ENCODE measurements at places on chromosomes 3 and 15.

DNA sequence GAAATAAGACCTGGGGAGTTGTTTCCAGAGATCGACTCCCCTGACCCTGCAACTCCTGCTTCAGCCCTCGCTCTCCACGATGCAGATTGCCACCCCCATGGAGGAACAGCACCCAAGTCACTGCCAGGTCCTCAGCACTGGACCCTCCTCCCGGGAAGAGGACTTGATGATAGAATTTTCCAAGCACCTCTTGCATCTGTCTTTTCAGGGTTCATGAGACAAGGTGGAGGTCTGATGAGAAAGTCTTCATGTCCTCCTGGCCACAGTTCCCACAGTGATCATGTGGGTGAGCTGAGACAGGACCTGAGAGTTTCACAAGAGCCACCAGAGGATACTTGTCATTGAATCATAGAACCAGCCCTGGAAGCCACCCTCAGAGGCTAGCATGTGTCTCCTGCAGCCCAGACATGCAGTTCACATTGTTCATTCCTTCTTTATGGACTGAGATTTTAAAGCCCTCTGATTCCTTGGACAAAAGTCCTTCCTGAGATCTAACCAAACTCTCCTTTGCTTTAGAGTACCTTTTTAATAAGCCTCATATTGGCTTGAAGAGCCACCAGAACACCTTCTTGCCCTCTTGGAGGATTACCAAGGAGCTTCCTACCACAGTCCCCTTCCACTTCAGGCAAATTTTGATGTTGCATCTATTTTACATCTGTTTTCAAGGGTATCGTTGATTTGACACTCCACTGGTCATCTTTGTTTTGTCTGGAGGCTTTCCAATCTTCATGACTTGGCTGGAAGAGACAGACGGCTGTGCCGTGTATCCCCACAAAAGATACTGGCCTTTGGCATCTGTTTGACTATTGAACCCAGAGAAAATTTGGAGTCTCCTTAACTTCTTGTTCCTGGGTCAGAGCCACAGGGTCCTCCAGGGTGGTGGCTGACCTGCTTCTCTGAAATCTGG lies 224.8 kb upstream of the BHLHE40 start:
- DNase-seq: no peak

DNA sequence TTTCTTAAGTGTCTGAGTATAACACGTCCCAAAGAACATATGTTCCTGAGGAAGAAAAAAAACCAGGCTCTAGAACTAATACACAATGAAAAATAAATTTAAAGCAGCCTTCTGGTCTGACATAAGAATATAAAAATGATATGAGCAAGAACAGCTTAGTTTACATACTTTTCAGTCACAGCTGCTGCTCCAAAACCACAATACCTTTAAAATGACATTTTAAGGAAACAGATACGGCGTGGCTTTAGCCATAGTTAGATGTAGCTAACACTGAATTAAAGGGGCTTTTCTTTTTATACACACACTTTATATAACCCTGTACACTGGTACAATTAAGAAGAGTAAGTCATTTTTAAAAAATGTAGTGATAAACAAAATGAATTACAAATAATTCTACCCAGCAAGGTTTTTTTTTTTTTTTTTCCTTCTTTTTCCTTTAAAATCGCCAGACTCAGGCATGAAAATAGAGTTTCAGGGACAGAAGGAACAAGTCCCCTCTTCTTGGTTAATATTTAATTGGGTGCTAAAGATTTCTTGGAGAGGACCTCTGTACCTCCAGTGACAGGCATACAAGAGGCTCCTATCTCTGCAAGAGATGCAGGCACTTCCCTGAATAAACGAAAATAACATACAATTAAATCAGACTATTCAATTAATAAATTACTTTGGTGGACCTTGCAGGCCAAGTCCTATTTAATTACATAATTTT lies 265.6 kb downstream of the FOXP1 start:
- no peak for DNase-seq

DNA sequence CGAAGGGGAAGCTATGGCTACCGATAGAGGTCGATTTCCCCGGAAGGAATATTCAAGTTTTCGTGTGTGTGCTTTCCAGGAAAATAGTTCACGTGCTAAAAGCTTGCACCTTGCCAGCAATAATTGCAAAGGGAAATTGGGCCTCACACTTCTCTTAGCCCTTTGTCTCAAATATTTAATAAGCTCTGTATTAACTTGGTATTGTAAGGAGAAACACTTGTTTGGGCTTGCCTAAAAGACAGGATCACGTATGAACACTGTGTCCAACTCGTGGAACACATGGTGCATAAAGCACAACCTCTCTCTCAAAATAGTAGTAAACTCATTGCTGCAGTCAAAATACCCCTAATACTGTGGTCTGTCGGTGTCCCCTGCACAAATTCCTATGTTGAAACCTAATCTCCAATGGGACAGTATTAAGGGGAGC lies 352 bp upstream of the TMF1 start:
- no peak for DNase-seq

- DNase-seq: no peak
Observed at GRCh38 chr3:29694783-29695182, 413.9 kb downstream of the RBMS3 start.

DNA sequence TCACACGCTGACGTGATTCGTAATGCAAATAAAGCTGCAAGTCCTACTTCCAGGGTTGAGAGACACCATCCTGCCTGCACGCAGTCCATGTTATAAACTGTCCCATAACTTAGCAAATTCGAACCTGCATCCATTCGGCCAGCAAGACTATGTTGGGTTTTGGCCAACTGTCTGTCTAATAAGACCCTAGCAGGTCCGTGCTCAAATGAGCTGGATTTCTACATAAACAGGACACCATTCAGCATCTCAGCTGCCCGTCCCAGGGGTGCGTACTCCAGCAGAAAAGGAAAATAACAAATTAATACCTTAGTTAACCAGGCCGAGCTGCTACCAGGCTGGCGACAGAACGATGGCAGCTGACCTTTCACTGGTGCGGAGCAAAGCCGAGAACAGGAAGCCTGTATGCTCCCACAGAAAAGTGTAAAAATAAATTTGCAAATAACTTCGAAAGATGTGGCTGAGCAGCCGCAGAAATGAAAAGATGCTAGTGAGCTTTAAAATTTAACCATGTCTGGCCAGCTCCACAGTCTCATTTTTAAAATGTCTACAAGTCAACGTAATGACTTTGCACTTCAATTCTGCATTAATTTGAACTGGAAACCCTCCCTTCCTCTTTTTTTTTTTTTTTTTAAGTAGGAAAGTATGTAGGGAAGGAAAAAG lies 97.1 kb upstream of the SNRPA1 start:
- no peak for DNase-seq

GRCh38 chr15:90839187-90840071 lies 29.0 kb upstream of the FURIN start:
- DNase-seq: peak; percentile 37

- no peak for DNase-seq
Observed at GRCh38 chr3:4829031-4829394, 150.2 kb upstream of the BHLHE40 start.
